ENCODE measurements at places on chromosomes 4 and X.

GRCh38 chr4:145635117-145635516, 15.9 kb downstream of the MMAA start:
- DNase-seq: no peak

DNA sequence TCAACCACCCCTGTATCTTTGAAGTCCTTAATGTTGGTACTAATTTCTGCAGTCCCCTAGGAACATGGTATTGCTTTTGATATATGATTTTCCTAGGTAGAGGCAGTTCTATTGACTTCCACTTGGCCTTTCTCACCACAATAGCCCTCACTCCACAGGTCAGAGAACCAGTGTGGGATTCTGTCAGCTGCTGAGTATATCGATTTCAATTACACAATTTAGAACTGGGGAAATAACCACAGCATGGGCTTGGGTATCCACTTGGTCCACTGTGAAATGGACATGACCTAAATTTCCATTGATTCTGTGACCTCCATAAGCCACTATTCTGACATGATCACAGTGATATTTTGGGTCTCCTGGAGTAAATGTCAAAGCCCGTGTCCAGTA, 62.3 kb downstream of the KANTR start:
- no peak for DNase-seq

GRCh38 chr4:38004062-38004461, 43.9 kb downstream of the PTTG2 start:
- no peak for DNase-seq

GRCh38 chrX:6990552-6991193, 156.8 kb upstream of the STS start:
- no peak for DNase-seq

DNA sequence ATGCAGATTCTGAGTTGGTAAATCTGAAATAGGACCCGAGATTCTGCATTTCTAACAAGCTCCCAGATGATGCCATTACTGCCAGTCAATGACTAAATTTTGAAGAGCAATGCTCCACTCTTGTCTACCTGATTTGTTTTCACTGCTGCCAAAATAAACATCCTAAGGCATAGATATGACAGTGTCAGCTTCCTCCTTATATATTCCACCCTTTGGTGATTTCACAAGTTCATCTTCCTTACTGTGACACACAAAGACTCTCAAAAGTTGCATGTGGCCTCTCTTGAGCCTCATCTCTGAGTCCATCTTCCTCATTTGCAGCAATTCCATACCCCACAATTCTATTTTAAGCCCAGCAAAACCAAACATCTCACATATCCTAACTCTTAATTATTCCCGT, 110.9 kb downstream of the FBXW7 start:
- DNase-seq: no peak

DNA sequence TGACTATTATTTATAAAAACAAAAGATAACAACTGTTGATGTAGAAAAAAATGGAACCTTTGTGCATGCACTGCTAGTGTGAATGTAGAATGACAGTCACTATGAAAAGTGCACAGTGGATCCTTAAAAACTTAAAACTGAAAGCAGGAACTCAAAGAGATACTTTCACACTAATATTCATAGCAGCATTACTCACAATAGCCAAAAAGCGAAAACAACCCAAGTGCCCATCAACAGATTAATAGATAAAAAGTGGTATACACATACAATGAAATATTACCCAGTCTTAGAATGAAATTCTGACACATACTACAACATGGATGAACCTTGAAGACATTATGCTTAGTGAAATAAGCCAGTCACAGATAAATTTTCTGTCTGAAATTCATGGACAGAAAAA, 23.8 kb downstream of the CENPC start:
- no peak for DNase-seq

- DNase-seq: no peak
Observed at GRCh38 chr4:108247387-108248049, 78.8 kb upstream of the LEF1 start.

- DNase-seq: no peak
Observed at GRCh38 chr4:151099976-151100417, 569 bp downstream of the RPS3A start.

GRCh38 chrX:13293700-13294099, 26.2 kb downstream of the ATXN3L start:
- no peak for DNase-seq

- no peak for DNase-seq
Observed at GRCh38 chr4:159366966-159367780, 264.3 kb downstream of the RAPGEF2 start.
